ENCODE measurements at places on chromosomes 6 and 20. TPM values are rescaled to one million over a fixed set of nuclear protein-coding genes. Genes with fewer than 3 reads are reported as not detected.
A peak's percentile ranks its signal among the peaks of the same experiment; 100 is the strongest.

TRIM15 gene
- polyA plus RNA-seq: 1.6 TPM

GRCh38 chr6:5379647-5380242 is 118.4 kb downstream of the FARS2 start:
- DNase-seq: no peak

DNA sequence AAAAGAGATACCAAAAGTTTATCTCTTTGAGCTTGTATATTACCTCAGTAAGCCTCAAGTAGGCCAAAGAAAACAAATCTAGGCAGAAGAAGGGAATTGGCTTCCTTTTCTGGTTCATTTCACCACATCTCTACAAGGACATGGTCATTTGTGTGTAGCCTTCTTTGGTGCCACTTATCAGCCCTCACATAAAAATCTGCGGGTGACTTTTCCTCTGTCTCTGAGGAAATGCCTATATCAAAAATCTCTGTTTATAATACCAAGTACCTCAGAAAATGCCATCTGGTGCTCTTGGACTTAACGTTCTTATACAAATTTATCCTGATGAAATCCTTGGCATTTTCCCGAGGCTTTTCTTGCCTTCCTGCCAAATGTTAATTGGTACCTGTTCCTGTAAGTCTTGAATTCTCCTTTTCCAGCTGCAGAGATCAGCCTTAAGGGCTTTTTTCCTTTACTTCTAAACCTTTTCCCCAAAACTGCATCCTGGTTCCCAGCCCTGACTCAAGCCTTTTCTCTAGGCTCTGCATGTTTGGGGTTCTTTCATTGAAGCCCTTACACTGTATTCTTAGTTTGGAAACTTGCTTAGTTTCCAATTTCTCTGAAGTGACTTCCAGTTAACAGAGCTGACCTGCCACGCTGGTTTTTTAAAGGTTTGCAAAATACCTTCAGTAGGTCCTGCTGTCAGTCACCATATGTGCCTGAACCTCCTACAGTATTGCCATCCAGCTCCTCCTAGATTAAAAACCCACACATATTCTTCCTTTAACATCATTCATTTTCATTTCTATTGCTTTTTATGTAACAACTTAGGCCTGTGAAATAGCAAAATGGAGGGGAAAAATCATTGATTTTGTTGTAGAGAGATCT is 191.2 kb upstream of the PREP start:
- DNase-seq: no peak

DNA sequence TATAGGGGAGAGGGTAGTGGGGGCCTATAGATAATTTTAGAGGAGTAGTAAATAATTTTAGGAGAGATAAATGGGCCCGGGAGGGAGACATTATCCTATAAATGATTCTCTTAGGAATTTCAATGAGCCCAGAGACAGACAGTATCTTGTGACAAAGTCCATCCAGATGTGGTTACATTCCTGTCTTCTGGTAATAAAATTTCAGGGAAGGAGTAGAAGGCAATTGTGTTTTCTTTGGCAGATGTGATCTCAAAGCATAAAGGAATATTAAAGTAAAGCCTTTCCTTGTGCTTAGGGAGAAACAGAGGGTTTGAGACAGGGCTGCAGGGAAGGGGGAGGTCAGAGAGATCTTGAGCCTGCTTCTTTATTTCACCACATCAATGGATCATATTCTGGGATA is 979.8 kb upstream of the GJE1 start:
- no peak for DNase-seq

- peak; percentile 41 for DNase-seq
These were observed 69.1 kb upstream of the PRSS16 start for GRCh38 chr6:27178407-27178730.
